Right forelimb (tissue), 1 donor: ENCODE measurements at places on chromosomes 2 and 18.

- no peak for DNase-seq
These were observed 9.6 kb downstream of the IMMT start for GRCh38 chr2:86185517-86186212.

GRCh38 chr2:31764169-31764568 is 183.4 kb upstream of the SRD5A2 start:
- DNase-seq, result no peak

DNA sequence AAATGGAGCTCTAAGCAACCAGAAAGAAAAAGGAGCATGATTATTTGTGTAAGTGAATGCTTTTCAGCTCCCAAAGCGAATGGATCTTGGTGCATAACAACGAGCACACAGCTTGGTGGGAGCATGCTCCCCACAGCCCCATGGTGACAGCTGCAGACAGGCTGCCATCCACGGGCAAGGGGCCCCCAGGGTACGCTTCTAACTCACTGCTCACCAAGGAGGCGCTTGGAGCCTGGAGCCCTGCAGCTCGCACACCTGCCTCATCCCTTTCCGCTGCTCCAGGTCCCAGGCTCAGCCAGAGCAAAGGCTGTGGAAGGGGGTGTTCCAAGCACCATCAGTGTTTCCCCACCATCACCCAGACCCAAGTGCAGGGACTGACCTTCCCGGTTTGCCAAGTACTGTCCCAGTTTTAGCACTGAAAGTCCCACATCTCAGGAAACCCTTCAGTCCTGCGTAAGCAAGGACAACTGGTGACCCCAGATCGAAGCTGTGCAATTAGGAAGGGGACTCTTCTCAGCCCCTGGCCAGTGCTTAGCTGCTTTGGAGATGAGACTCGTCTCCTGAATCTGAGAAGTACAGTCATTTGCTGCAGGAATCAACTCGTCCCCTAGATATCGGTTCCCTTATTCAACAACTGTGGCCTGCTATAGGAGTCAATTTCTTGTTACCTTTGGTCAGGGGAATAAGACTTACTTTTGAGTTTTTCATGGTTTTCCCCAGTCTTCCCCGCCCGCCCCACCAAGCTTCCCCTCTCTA is 50.0 kb upstream of the ATG16L1 start:
- no peak for DNase-seq

DNA sequence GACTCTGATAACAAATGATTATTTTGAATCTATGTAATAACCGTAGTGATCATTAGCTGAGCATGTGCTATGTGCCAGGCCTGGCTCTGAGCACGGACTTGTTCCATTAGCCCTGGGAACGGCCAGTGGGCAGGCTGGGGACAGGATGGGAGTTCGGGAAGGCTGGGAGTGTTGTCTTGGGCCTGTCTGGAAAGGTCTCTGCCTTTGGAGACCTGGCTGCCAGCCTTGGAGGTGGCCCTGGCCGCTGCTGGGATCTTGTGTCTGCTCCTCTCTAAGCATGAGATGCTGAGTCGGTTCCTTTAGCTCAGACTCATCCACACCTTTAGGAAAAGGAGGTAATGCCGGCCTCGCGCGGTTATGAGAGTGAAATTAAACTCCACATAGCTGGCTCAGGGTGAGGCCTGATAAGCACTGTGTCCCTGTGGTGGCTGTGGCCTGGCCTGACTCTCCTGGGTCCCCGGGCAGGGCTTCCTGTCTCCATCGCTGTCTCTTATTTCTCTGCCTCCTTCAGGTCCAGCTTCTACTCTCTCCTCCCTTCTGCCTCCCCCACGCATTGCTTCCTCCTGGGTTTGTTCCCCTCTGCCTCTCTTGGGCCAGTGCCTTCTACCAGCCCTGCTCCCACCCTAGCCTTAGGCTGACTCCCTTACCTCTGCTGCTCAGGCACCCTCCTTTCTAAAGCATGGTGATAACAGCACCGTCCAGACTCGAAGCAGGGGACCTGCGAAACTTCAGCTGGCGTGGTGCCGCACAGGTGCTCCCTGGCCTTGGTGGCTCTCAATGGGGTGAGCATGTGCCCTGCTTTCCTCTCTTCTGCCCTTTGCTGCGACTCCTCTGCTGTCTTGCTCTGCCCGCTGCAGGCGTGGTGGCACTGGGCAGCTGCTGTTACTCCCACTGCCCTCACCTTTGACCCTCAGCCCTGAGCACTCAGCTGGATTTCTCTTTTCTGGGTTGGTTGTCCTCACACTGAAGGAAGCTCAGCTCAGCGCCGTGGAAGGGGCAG is 41.8 kb downstream of the NCK2 start:
- no peak for DNase-seq

- no peak for DNase-seq
These were observed 5.5 kb upstream of the CCDC68 start for GRCh38 chr18:54964741-54965140.

GRCh38 chr18:58592223-58593214 is 36.4 kb downstream of the ALPK2 start:
- no peak for DNase-seq

- peak; percentile 55 for DNase-seq
These were observed 250.1 kb downstream of the PRKCE start for GRCh38 chr2:45901468-45902032.

DNA sequence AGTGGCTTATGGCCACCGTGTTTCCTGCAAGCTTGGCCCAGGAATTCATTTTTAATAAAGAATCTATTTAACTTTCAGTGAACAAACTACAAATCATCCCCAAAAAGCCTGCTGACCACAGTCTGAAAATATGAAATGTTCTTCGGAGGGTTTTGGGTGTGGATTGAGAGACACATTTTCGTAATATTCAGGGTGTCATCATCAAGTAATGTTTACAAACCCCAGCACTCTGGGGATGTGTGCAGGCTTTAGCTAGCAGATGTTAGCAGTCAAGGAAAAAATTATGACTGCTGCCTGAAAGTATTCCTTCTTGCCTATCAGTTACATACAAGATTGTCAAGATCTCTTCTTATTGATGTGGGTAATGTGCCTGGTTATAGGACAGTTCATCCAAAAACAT is 143.9 kb upstream of the FN1 start:
- no peak for DNase-seq

- no peak for DNase-seq
These were observed 643.1 kb downstream of the SLC4A3 start for GRCh38 chr2:220270481-220271070.

GRCh38 chr2:11839916-11840315 is 93.5 kb downstream of the LPIN1 start:
- DNase-seq, result no peak

GRCh38 chr18:49893036-49893435 is 79.7 kb upstream of the ACAA2 start:
- no peak for DNase-seq

- peak; percentile 70 for DNase-seq
These were observed at the start of gene ST6GAL2 for GRCh38 chr2:106885971-106886915. TSS of gene ST6GAL2 (minus strand) at chr2:106886167. CDS start at chr2:106843977, 42,190 bp downstream.

- DNase-seq, result no peak
These were observed 111.3 kb downstream of the PLCL1 start for GRCh38 chr2:197915548-197916265.

GRCh38 chr2:225022188-225022587 is 20.1 kb downstream of the DOCK10 start:
- DNase-seq, result no peak

- no peak for DNase-seq
These were observed 37.6 kb downstream of the TMEM178A start for GRCh38 chr2:39703181-39703872.

- DNase-seq, result no peak
These were observed 82.8 kb downstream of the SMAD7 start for GRCh38 chr18:48867978-48868377.

- no peak for DNase-seq
These were observed 18.9 kb downstream of the NCAPH start for GRCh38 chr2:96354492-96354891.

- DNase-seq, result no peak
These were observed 51.8 kb upstream of the EPC2 start for GRCh38 chr2:148592791-148593190.

GRCh38 chr2:88751768-88752167 is 60.3 kb downstream of the RPIA start:
- DNase-seq, result no peak

- DNase-seq, result no peak
These were observed 166.2 kb downstream of the TDRD15 start for GRCh38 chr2:21289989-21290388.

DNA sequence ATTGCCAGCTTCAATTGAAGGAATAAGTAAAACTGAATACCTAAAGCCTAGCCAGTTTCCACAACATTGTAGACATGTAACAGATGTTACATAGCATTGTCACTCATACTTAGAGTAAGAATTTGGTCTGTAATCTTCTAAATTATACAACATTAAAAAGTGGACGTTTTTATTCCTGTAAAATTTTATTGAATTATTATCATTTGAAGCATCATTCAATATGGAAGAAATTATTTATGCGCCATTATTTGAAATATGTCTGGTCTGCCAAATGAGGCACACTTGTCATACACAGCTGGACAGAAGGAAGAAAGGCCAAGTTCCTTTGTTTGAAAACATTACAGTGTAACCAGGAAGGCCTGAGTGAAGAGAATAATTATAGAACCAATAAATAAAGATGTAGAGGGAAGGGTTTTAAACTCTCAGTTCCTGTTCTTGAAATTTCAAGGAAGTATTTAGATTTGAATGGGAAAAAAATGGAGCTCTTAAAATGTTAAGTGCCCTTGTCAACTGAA is 575.5 kb downstream of the LRRTM4 start:
- no peak for DNase-seq

- no peak for DNase-seq
These were observed 621.8 kb downstream of the LRP1B start for GRCh38 chr2:141508806-141509595.

DNA sequence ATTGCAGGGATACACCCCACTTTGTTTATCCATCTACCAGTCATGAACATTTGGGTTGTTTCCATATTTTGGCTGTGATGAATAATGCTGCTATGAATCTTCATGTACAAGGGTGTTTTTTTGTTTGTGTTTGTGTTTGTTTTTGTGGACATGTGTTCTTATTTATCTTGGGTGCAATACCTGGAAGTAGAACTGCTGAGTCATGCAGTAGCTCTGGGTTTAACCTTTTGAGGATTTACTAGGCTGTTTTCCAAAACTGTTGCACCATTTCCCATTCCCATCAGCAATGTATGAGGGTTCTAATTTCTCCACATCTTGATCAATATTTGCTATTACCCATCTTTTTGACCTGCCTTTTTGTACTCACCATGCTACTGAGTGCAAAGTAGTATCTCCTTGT is 140.0 kb upstream of the CYP1B1 start:
- no peak for DNase-seq

DNA sequence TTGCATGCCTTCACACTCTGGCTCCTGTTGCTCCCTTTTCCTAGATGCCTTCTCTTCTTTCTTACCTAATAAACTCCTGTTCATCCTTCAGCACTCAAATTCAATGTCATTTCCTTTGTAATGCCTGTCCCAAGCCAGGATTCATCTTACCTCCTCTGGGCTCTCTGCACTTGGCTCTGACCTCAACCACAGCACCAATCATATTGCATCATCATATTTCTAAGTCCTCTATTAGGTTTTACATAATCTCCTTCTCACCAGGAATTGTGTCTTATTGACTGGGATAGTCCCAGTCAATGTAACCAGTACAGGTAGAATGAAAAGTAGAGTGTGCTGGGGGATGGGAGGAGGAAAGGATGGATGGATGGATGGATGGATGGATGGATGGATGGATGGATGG is 187.1 kb downstream of the NRP2 start:
- DNase-seq, result no peak

DNA sequence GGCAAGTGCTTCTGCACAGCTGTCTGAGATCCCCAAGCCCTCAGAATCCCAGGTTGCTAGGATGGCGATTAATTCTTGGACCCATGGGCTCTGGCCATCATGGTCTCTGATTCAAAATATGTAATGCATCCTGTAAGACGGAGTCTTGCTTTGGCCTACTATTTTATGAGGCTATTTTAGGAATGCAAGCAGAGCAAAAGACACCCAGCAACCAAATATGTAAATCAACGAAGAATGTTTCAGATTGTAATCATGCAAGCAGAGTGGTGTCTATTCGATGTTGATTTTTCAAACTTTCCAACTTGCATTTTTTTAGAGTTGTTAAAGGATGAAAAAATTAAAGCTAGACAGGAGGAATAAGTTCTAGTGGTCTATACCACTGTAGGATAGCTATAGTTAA is 154.8 kb downstream of the COL6A3 start:
- no peak for DNase-seq

- no peak for DNase-seq
These were observed 198.1 kb upstream of the RBBP8 start for GRCh38 chr18:22734791-22735627.

DNA sequence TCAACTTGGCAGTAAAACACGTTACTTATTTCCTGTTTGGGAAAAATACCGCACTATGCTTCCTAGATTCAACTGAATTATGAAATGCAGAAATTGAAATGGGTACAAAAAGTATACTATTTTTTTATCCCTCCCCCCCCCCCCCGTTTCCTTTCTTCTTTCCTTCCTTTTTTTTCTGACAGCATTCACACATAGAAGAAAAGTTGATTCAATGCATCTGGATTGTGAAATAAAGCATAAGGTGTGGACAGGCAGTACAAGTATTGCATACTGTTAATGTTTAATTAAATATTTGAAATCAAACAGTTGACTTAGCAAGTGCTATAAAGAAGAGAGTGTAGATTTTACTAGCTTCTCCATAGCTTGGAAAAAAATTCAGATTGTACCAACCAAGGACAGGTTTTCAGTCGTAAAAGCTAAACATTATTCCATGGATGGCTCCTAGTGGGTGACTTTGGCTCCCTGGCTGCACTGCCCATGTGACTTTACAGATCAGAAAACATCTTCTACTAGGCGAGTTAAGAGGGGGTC is 21.6 kb upstream of the AGFG1 start:
- DNase-seq, result no peak
